ENCODE measurements at places on chromosomes 1 and 21.

- no peak for DNase-seq
These were observed 12.3 kb upstream of the OTUD3 start for GRCh38 chr1:19869929-19870328.

GRCh38 chr1:7287013-7287412 is 484.1 kb upstream of the VAMP3 start:
- DNase-seq, result no peak

GRCh38 chr1:245888809-245889208 is 618.3 kb downstream of the SMYD3 start:
- no peak for DNase-seq

- DNase-seq, result no peak
These were observed 15.0 kb upstream of the HMGN1 start for GRCh38 chr21:39363607-39364555.

DNA sequence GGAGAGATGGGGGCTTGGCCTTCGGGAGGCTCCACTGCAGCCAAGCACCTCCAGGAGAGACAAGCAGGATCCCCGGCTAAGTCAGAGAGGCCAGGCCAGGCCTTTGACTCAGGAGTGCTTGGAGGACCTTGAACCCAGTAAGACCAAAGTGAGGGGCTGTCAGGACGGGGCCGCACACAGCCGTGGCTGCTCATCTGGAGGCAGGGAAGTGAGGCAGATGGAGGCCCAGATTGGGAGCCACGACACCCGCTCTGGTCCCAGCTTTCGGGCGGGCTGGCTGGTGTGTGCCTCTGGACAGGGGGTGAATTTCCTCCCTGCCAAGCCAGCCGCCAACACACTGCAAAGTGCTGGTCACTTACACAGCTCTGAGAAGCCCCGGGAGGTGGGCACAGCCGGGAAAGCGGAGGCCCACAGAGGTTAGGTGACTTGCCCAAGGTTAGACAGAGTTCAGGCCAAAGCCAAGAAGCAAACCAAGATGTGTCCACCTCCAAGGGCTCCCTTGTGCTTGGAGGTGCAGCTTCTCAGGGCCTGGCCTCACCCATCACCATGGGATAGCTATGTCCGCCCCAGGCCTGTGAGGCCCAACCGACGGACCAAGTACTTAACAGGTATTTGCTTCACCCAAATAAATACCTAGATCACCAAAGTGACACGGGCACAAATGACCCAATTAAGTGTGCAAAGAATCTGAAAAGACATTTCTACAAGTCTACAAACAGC is 58.3 kb downstream of the CHD5 start:
- DNase-seq, result no peak

GRCh38 chr21:28832013-28832714 is 160.5 kb downstream of the LTN1 start:
- no peak for DNase-seq
